ENCODE measurements at places on chromosomes 11 and 22. TPM values are rescaled to one million over a fixed set of nuclear protein-coding genes. Genes with fewer than 3 reads are reported as not detected.
A peak's percentile ranks its signal among the peaks of the same experiment; 100 is the strongest.

- DNase-seq = peak; percentile 41
These were observed 700 bp downstream of the TTC17 start for GRCh38 chr11:43359422-43359818.

DNA sequence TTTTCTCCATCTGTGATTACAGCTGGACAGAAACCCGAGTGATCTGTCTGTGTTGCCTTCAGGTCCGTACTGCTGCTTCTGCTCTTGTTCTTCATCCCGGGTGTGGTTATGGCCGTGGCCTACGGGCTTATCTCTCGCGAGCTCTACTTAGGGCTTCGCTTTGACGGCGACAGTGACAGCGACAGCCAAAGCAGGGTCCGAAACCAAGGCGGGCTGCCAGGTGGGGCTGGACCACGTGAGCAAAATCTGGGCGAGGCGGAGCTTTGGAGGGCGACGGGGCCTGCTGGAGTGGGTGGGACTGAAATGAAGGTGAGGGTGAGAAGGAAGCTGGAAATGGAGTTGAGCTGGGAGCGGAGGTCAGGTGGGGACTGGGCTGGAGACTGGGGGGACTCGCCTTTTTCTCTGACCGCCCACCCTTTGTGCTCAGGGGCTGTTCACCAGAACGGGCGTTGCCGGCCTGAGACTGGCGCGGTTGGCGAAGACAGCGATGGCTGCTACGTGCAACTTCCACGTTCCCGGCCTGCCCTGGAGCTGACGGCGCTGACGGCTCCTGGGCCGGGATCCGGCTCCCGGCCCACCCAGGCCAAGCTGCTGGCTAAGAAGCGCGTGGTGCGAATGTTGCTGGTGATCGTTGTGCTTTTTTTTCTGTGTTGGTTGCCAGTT is 11.1 kb downstream of the CCKBR start:
- DNase-seq = no peak

DNA sequence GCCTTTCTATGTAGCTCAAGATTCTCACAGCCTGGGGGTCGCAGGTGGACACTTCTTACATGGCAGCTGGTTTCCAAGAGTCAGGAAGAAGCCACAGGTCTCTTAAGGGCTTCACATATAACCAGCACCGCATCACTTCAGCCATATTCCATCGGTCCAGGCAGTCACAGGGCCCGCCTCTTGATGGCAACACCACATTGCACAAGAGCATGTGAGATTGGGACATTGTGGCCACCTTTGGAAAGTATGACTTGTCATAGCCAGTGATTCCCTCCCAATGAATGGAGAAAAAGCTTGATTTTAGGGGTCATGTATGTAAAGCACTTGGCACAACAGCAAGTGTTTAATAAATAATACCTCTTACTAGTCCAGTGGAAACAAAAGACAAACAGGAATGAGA is 98.3 kb downstream of the NCAM1 start:
- DNase-seq = no peak

The CNGA4 gene
- total RNA-seq = 0.17 TPM

The OR2AG2 gene
- total RNA-seq = under 0.01 TPM
